G401 (cell line): ENCODE measurements at places on chromosomes 4 and X. TPM values are rescaled to one million over a fixed set of nuclear protein-coding genes. Genes with fewer than 3 reads are reported as not detected.

Gene SOWAHD
- total RNA-seq: not detected in 2 replicates

Gene SSX1
- total RNA-seq: not detected in 2 replicates

Gene UGT8
- not detected in 2 replicates for total RNA-seq

Gene ZNF711
- total RNA-seq: not detected in 2 replicates

Gene BMP3
- not detected in 2 replicates for total RNA-seq

Gene AMBN
- total RNA-seq: not detected in 2 replicates

Gene ALAS2
- total RNA-seq: not detected in 2 replicates

Gene GSX2
- 6.8 and 12.8 TPM in 2 replicates for total RNA-seq

Gene MSANTD1
- 0.20 TPM in 1 of 2 replicates, not detected in the other for total RNA-seq

Gene MTCP1
- total RNA-seq: 6.5 and 29.0 TPM in 2 replicates

Gene SRPX2
- total RNA-seq: 11.3 and 13.4 TPM in 2 replicates

Gene PDHA2
- total RNA-seq: not detected in 2 replicates

Gene UGT2B11
- total RNA-seq: not detected in 2 replicates

Gene TACC3
- 139 and 164 TPM in 2 replicates for total RNA-seq

Gene MAGEB2
- not detected in 2 replicates for total RNA-seq

Gene RNF212
- total RNA-seq: not detected in 2 replicates

Gene TMEM150C
- total RNA-seq: 1.7 and 3.6 TPM in 2 replicates

Gene SCRG1
- total RNA-seq: not detected in 2 replicates

Gene C4orf36
- 0.78 TPM in 1 of 2 replicates, not detected in the other for total RNA-seq

Gene MAGEC3
- total RNA-seq: not detected in 2 replicates

Gene GPR50
- not detected in 2 replicates for total RNA-seq

Gene BLOC1S4
- total RNA-seq: 31.7 and 38.6 TPM in 2 replicates

Gene REELD1
- not detected in 2 replicates for total RNA-seq

Gene MAGEA10
- total RNA-seq: not detected in 2 replicates

Gene XKRX
- total RNA-seq: not detected in 2 replicates

Gene GIMD1
- not detected in 2 replicates for total RNA-seq

Gene ZNF330
- 15.3 and 22.3 TPM in 2 replicates for total RNA-seq

Gene MAGEA9
- not detected in 2 replicates for total RNA-seq

Gene TREX2
- not detected in 2 replicates for total RNA-seq

Gene ATOH1
- not detected in 2 replicates for total RNA-seq

Gene HHIP
- 0.07 and 1.5 TPM in 2 replicates for total RNA-seq

Gene MYL5
- total RNA-seq: 4.5 and 7.4 TPM in 2 replicates
